ENCODE measurements at places on chromosomes 13 and 19. TPM values are rescaled to one million over a fixed set of nuclear protein-coding genes. Genes with fewer than 3 reads are reported as not detected.

DNA sequence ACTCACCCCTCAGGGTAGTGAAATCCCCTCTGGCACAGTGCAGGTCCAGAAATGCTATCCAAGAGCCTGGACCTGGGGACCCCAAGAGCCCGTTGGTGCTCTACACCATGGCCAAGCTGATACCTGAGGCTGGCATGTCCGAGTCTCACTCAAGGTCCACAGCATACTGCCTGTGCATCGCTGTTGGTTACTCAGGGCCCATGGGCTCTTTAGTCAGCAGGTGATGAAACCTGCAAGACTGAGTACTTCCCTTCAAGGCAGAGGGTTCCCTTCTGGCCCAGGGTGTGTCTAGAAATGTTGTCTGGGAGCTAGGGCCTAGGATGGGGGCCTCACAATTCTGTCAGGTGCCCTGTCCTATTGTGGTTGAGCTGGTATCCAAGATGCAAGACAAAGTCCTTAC is 19.6 kb upstream of the KBTBD7 start:
- no peaks in the 10 kb centered on the region for H3K27me3 ChIP-seq
- DNase-seq: no peak
- no peaks in the 10 kb centered on the region for H3K4me1 ChIP-seq
- no peak overlapping the region for H3K4me3 ChIP-seq

S1PR2 gene
- total RNA-seq: 14.6 TPM

SMIM44 gene
- not detected for total RNA-seq

- H3K4me3 ChIP-seq: no peak overlapping the region
- no peak for DNase-seq
- H3K27ac ChIP-seq: no peak overlapping the region
- no peaks in the 10 kb centered on the region for H3K36me3 ChIP-seq
- H3K27me3 ChIP-seq: no peaks in the 10 kb centered on the region
Measured at GRCh38 chr13:93420206-93420605, 193.6 kb downstream of the GPC6 start.

GRCh38 chr13:31322026-31322425 is 122.3 kb downstream of the B3GLCT start:
- H3K27ac ChIP-seq: no peak overlapping the region
- no peaks in the 10 kb centered on the region for H3K27me3 ChIP-seq
- H3K4me1 ChIP-seq: no peaks in the 10 kb centered on the region
- H3K4me3 ChIP-seq: no peak overlapping the region
- no peak for DNase-seq
- no peaks in the 10 kb centered on the region for H3K36me3 ChIP-seq

GRCh38 chr19:17721821-17722220 is 2.5 kb downstream of the MAP1S start:
- H3K4me1 ChIP-seq: peaks cover 41% of the 10 kb centered on the region
- peak; percentile 31 for DNase-seq
- H3K27me3 ChIP-seq: no peaks in the 10 kb centered on the region
- no peak overlapping the region for H3K27ac ChIP-seq

CD22 gene
- total RNA-seq: 0.67 TPM

DNA sequence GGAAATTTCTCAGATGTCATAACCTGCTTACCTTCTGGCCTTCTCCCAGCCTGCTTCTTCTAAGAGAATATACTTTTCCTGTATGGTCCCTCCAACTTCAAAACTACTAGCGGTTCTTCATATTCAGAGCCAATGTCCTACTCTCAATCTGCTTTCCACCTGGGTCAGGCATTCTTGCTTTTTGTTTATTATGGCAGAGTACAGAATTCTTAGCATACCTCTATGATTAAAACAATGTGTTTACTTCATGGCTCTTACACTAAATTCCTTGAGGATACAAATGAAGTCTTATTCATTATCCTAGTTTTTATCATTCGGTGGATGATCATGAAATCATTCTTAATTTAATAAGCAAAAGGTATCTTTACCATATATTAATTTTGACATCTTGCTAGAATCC is 484.2 kb upstream of the SLITRK1 start:
- no peaks in the 10 kb centered on the region for H3K27me3 ChIP-seq
- no peaks in the 10 kb centered on the region for H3K4me1 ChIP-seq
- DNase-seq: no peak
- no peak overlapping the region for H3K27ac ChIP-seq
- H3K36me3 ChIP-seq: no peaks in the 10 kb centered on the region

DNA sequence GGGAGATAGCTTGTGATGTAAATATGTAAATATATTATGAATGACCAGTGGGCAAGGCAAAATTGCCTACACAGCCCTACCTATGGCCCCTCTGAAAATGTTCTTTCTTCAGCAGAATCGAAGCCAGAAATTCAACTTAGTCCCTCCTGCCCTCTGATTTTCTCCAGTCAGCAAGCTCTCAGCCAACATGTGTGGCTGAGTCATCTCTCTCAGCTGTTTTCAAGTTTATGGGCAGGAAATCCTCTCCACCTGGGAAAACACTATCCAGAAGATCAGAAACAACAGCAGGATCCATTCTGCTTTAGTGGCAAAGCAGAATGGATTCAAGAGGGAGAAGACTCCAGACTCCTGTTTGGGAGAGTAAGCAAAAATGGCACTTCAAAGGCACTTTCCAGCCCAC is 8.9 kb upstream of the ZNF527 start:
- no peak overlapping the region for H3K4me3 ChIP-seq
- H3K27me3 ChIP-seq: no peaks in the 10 kb centered on the region
- H3K27ac ChIP-seq: no peak overlapping the region
- DNase-seq: no peak
- H3K4me1 ChIP-seq: no peaks in the 10 kb centered on the region

GRCh38 chr13:101382086-101382485 is 34.2 kb downstream of the NALCN start:
- no peak for DNase-seq
- no peaks in the 10 kb centered on the region for H3K4me1 ChIP-seq
- H3K36me3 ChIP-seq: no peaks in the 10 kb centered on the region
- no peak overlapping the region for H3K4me3 ChIP-seq
- no peak overlapping the region for H3K27ac ChIP-seq
- no peaks in the 10 kb centered on the region for H3K27me3 ChIP-seq

GRCh38 chr19:1394252-1395193 is 6.8 kb downstream of the GAMT start:
- peaks cover 34% of the 10 kb centered on the region for H3K36me3 ChIP-seq
- H3K4me3 ChIP-seq: no peak overlapping the region
- peaks cover 12% of the 10 kb centered on the region for H3K4me1 ChIP-seq
- DNase-seq: no peak

DNA sequence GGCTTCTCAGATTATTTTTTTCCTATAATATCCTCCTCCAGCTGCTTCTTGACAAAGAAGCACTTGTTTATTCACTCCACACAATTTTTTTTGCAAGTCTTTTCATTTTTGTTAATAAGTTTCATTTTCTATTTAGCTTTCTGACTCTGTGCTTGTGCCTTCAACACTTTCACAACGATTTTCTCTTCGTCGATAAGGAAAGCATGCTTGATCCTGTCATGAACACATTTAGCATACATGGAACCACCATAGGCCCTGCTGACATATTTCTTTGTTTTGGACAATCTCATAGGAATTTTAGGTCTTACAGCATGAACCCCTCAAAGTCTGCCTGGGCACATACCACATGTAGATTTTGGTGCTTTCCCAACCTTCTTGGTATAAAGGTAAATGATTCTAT is 346.0 kb downstream of the KCNRG start:
- no peaks in the 10 kb centered on the region for H3K27me3 ChIP-seq
- H3K36me3 ChIP-seq: no peaks in the 10 kb centered on the region
- no peak for DNase-seq
- H3K27ac ChIP-seq: no peak overlapping the region
- peaks cover 38% of the 10 kb centered on the region for H3K4me1 ChIP-seq
- H3K4me3 ChIP-seq: peak overlapping the region; percentile 4

ZNF567 gene
- 7.3 TPM for total RNA-seq

DNA sequence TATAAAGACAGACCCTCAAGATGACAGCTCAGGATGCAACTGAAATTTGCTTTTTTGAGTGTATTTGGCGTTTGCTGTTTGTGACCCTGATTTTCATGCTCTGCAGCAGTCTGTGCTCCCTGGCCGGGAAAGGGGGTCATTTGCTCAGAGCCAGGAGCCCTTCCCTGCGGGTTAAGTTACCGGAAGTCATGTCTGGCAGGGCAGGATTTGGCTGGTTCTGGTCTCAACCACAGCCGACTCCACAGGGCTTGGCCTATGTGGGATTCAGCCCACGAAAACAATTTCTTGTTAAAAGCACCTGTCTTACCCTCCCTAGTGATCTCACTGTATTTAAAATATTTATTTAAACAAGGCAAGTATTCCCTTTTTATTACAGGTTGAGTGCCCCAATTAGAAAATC is 22.6 kb downstream of the MCF2L start:
- no peak overlapping the region for H3K27ac ChIP-seq
- H3K4me1 ChIP-seq: no peaks in the 10 kb centered on the region
- no peaks in the 10 kb centered on the region for H3K27me3 ChIP-seq
- peaks cover 3% of the 10 kb centered on the region for H3K36me3 ChIP-seq

- H3K4me3 ChIP-seq: no peak overlapping the region
- H3K4me1 ChIP-seq: no peaks in the 10 kb centered on the region
- H3K27me3 ChIP-seq: no peaks in the 10 kb centered on the region
- no peak for DNase-seq
- no peaks in the 10 kb centered on the region for H3K36me3 ChIP-seq
Measured at GRCh38 chr13:101331731-101332130, 84.6 kb downstream of the NALCN start.

OR7A5 gene
- total RNA-seq: not detected

DNA sequence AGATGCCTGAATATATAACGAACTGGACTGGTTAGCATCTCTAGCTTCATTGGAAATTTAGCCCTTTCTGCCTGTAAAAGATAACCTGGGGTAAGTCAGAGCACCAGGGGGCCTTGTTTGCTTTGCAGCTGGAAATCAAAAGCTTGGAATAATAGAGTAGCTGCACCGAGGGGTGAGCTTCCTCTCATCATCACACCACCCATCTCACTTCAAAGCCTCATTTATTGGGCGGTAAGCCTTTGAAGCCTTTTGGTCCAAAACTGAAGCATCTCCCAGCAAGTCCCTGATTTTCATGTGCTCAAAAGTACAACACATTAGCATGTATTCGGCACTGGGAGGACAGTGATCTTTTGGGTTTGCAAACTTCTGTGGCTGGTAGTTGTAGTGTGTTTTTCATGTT is 405.1 kb downstream of the FOXO1 start:
- no peak overlapping the region for H3K27ac ChIP-seq
- no peak for DNase-seq
- no peaks in the 10 kb centered on the region for H3K36me3 ChIP-seq
- no peak overlapping the region for H3K4me3 ChIP-seq
- H3K4me1 ChIP-seq: no peaks in the 10 kb centered on the region

DNA sequence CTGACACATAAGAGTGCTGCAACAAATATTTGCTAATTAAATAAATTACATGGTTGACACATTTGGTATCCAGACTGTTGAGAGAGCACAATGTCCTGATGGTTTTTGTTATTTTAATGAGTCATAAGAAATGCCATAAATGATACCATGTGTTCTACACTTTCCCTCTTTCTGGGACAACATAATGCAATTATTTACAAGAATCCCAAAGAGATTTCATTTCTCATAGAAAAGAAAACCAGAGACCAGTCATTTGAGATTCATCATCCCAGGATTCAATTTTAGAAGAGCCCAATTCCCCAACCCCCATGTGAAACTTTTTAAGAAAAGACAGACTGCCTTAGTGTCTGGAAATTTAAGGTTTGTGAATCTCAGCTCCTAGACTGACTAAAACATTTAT is 399.6 kb downstream of the DCT start:
- DNase-seq: no peak
- no peaks in the 10 kb centered on the region for H3K4me1 ChIP-seq
- H3K27me3 ChIP-seq: no peaks in the 10 kb centered on the region
- no peaks in the 10 kb centered on the region for H3K36me3 ChIP-seq
- H3K4me3 ChIP-seq: no peak overlapping the region

GRCh38 chr19:31451686-31452330 is 102.6 kb upstream of the TSHZ3 start:
- H3K27ac ChIP-seq: no peak overlapping the region
- no peaks in the 10 kb centered on the region for H3K4me1 ChIP-seq
- DNase-seq: no peak

DNA sequence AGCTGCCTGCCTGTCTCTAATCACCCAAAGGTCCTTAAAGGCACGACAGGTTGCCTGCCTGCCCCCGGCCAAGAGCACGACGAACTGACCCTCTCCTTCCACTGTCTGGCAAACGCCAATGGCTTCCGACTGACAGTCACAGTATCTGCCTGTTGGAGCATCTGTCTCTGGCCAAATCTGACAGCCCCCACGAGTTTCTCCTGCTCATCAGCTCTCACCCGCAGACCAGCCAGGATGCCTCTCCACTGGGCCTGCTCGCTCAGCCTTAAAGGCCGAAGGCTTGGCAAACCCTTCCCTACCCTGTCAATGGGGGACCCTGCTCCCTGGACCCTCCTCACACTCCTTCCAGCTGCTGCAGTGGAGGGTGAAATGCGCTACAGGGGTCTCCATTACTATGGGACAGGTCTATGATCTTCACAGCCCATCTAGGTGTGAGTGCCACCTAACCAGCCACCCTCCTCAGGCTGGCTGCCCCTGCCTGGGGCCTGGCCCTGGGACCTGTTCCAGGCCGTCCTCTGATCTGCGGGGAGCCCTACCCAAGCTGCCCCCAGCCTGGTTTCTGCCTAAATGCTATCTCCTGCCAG is 932 bp downstream of the FAM83E start:
- H3K4me3 ChIP-seq: no peak overlapping the region
- no peaks in the 10 kb centered on the region for H3K27me3 ChIP-seq
- H3K27ac ChIP-seq: no peak overlapping the region
- peaks cover 34% of the 10 kb centered on the region for H3K36me3 ChIP-seq
- H3K4me1 ChIP-seq: peaks cover 35% of the 10 kb centered on the region

GRCh38 chr13:26623125-26623524 is 65.6 kb downstream of the WASF3 start:
- H3K27me3 ChIP-seq: peaks cover 16% of the 10 kb centered on the region
- no peak overlapping the region for H3K4me3 ChIP-seq
- H3K4me1 ChIP-seq: no peaks in the 10 kb centered on the region
- H3K36me3 ChIP-seq: no peaks in the 10 kb centered on the region

ZNF579 gene
- total RNA-seq: 6.7 TPM

DNA sequence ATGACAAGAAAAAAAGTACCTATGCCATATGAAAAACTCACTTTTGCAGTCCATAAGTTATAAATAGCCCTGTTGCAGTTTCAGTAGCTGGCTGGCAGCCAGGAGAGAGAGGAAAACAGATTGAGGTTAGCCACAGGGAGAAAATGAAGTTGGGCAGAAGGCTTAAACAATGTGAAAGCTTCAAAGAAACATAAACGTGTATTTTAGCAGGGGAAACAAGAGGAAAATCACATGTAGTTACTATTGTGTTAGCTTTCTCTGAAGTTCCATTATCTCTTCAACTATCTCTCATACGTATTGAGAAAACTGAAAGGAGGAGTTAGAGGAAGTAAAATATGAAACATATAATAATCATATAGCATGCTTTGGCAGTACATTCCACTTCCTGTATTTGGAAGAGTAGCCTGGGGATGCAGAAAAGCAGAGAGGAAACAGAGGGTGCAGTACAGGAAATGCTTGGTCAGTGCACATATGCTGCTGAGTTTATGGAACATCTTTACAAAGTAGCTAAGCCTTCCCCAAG is 1551.1 kb downstream of the EFNB2 start:
- no peaks in the 10 kb centered on the region for H3K4me1 ChIP-seq
- DNase-seq: peak; percentile 47
- no peaks in the 10 kb centered on the region for H3K36me3 ChIP-seq
- H3K4me3 ChIP-seq: peak overlapping the region; percentile 12
